GM23338 (cell line): ENCODE measurements at places on chromosomes 12 and 14. TPM values are rescaled to one million over a fixed set of nuclear protein-coding genes. Genes with fewer than 3 reads are reported as not detected.
A peak's percentile ranks its signal among the peaks of the same experiment; 100 is the strongest.

SYNDIG1L gene
- total RNA-seq = 1.6 and 2.1 TPM in 2 replicates

GRCh38 chr12:1083889-1084262, 92.9 kb downstream of the ERC1 start:
- DNase-seq = peak; percentile 43
- no peak overlapping the region for H3K4me3 ChIP-seq
- no peaks in the 10 kb centered on the region for H3K36me3 ChIP-seq
- peaks cover 26% of the 10 kb centered on the region; the same call in 1 of the 2 replicates for H3K4me1 ChIP-seq
- H3K27me3 ChIP-seq = no peaks in the 10 kb centered on the region

GRCh38 chr12:104673696-104674482, 217.1 kb downstream of the CHST11 start:
- peaks cover 21% of the 10 kb centered on the region for H3K4me1 ChIP-seq
- H3K36me3 ChIP-seq = no peaks in the 10 kb centered on the region
- no peaks in the 10 kb centered on the region for H3K27me3 ChIP-seq
- no peak for DNase-seq

DNA sequence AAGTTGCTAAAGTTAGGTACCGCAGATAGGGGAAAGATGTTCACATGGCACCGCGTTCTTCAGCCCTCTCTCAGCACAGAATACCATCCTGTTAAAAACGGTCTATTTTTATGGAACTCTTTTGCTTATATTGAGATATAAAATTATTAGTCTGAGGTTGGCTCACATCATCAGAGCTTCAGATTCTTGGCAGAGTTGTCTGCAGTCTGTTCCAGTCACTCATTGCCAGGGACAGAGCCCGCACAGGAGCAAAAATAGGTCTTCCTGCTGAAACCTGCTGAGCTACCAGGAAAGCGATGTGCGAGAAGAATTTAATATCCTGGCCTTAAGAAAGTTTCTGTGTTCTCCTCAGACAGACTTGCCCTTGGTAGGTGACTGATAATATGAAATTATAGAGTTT, 249.8 kb downstream of the VRK1 start:
- DNase-seq = no peak
- no peaks in the 10 kb centered on the region for H3K36me3 ChIP-seq
- H3K4me1 ChIP-seq = no peaks in the 10 kb centered on the region
- no peaks in the 10 kb centered on the region for H3K27me3 ChIP-seq
- no peak overlapping the region for H3K4me3 ChIP-seq

GPR84 gene
- total RNA-seq = not detected in 2 replicates

- H3K4me1 ChIP-seq = peaks cover 15% of the 10 kb centered on the region
- no peak overlapping the region for H3K27ac ChIP-seq
- H3K27me3 ChIP-seq = no peaks in the 10 kb centered on the region
- H3K4me3 ChIP-seq = no peak overlapping the region
- no peak for DNase-seq
These were observed 10.8 kb downstream of the STYX start for GRCh38 chr14:52740751-52741150.

DNA sequence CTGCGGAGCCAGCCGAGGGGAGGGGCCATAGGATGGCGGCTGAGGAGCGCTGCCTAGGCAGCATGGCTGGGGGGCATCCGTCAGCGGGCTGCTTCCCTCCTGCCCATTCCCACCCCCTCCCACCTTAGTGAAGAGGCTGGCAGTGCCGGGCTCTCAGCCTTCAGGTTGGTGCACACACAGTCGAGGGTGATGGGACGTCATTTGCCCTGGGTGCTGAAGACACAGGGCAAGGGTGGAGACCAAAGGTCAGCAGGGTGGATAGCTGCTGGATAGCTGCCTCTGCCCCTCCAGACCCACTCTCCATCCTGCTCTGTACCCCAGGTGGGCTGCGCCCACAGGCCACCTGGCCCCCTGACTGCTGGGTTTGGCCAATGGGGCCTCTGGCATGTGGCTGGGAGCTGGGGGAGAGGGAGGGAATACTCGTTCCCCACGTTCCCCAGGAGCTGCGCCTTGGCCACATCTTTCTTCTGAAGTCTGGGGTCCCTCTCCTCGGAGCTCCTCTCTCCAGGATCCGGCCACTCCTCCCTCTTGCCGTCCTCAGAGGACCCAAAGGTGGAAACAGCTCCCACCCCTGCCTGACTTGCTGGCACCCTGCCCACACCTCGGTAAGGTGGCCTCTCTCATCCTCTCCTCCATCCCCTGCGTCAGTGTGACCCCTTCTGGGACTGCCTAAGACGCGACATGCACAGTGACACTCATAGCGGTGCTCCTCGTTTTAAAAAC, 11.2 kb upstream of the CDC42BPB start:
- no peak overlapping the region for H3K4me3 ChIP-seq
- no peak overlapping the region for H3K27ac ChIP-seq
- H3K36me3 ChIP-seq = no peaks in the 10 kb centered on the region
- no peaks in the 10 kb centered on the region for H3K27me3 ChIP-seq
- no peaks in the 10 kb centered on the region for H3K4me1 ChIP-seq
- DNase-seq = no peak

DNA sequence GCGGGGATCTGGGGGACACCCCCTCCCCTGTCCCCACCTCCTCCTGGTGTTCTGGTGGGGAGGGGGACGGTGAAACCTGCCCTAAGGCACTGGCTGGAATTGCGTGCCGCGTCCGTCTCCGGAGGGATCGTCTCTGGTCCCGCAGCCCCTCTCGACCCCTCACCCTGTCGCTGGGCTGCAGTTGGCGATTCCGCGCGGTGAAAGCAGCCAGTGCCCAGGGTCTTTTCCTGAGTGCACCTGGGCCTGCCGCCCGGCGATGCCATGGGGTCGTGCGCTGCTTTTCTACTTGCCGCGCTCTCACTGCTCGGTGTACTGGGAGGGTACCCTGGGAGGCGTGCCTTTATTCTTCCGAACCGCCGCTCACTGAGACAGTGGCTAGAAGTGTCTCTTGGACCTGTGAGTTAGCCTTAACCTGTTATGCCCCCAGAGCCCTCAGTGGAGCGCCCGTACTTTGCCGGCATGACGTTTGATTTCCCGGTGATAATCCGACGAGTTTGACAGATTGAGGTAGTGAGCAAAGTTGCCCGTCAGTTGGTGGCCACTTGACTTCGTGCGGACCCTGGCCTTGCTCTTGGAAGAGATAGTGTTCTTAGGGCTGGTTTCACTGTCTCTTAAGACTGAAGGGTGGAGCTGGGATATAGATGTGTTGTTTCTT, 788 bp downstream of the SFSWAP start:
- H3K36me3 ChIP-seq = peaks cover 31% of the 10 kb centered on the region; the same call in 1 of the 2 replicates
- peak overlapping the region; percentile 98 for H3K4me3 ChIP-seq
- H3K27ac ChIP-seq = no peak overlapping the region
- peaks cover 4% of the 10 kb centered on the region; the same call in 1 of the 2 replicates for H3K4me1 ChIP-seq
- peak; percentile 17 for DNase-seq

DNA sequence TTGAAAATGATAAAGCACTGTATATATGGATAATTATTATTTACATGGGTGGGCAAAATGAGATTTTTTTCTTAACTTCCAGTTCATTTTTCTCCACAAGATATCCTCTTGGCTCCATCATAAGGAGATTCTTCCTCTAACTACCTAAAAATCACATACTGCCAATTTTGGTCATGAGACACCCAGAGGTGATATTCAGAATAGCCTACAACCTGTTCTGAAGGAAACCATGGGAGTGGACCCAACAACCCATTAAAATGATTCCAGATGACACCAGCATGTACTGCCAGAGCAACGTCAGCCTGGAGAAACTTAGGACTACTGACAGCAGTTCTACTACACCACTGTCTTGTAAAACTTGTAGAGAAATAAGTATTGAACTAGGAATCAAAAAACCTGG, 136.3 kb upstream of the TMPO start:
- H3K4me3 ChIP-seq = no peak overlapping the region
- DNase-seq = no peak
- no peaks in the 10 kb centered on the region for H3K27me3 ChIP-seq
- H3K36me3 ChIP-seq = no peaks in the 10 kb centered on the region

DNA sequence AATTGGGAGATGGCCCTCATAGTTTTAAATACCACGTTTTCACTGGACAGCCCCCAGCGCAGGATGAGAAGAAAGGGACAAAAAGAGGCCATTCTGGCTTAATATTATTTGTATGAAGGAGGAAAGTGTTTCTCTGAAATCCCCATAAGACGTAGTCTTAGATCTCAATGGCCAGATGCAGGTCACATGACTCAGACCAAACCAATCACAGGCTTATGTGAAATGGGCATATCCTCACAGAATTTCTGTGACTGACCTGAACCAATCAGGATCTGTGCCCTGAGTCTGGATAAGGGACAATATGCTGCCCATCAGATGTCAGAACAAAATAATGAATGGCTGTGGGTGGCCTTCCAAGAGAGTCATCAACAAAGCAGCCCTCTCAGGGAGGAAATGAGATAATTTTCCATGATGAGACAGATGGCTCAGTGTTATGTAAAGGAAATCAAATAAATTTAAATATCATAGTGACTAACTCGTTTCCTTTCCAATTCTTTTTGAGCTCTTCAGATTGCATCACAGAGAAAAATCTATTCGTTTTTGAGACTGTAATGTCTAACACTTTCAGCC, 1009.5 kb upstream of the TMEM132C start:
- no peaks in the 10 kb centered on the region for H3K4me1 ChIP-seq
- H3K27me3 ChIP-seq = no peaks in the 10 kb centered on the region
- H3K36me3 ChIP-seq = no peaks in the 10 kb centered on the region
- no peak overlapping the region for H3K27ac ChIP-seq
- no peak for DNase-seq

DNA sequence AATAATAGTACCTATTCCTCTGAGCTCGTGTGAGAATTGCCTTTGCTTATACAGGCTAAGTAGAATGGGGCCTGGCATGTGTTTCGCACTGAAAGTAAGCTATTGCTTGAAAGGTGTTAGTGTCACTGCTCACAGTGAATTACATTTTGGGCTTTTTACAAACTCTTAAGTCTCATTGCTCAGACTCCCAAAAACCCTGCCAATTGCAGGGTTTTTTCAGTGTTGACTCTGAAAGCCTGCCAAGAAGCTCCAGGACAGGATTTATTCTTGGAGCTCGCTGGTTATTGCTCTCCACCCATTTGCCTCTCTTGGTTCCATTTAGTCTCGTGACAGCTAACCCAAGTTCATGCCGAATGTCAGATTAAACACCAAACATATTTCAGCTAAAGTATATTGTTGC, 39.8 kb downstream of the NOPCHAP1 start:
- no peak overlapping the region for H3K4me3 ChIP-seq
- no peaks in the 10 kb centered on the region for H3K36me3 ChIP-seq
- no peak overlapping the region for H3K27ac ChIP-seq
- H3K27me3 ChIP-seq = no peaks in the 10 kb centered on the region

GRCh38 chr14:61459229-61459628, 137.8 kb downstream of the PRKCH start:
- H3K36me3 ChIP-seq = no peaks in the 10 kb centered on the region
- H3K4me3 ChIP-seq = no peak overlapping the region
- H3K4me1 ChIP-seq = peaks cover 11% of the 10 kb centered on the region
- no peaks in the 10 kb centered on the region for H3K27me3 ChIP-seq
- DNase-seq = no peak
- H3K27ac ChIP-seq = no peak overlapping the region

GRCh38 chr12:9940375-9940774, 8.2 kb upstream of the CLEC2A start:
- no peaks in the 10 kb centered on the region for H3K27me3 ChIP-seq
- H3K4me3 ChIP-seq = no peak overlapping the region
- peak; percentile 52 for DNase-seq
- H3K4me1 ChIP-seq = no peaks in the 10 kb centered on the region
- H3K27ac ChIP-seq = no peak overlapping the region

ITGB7 gene
- total RNA-seq = 0.39 TPM in 1 of 2 replicates, not detected in the other

DNA sequence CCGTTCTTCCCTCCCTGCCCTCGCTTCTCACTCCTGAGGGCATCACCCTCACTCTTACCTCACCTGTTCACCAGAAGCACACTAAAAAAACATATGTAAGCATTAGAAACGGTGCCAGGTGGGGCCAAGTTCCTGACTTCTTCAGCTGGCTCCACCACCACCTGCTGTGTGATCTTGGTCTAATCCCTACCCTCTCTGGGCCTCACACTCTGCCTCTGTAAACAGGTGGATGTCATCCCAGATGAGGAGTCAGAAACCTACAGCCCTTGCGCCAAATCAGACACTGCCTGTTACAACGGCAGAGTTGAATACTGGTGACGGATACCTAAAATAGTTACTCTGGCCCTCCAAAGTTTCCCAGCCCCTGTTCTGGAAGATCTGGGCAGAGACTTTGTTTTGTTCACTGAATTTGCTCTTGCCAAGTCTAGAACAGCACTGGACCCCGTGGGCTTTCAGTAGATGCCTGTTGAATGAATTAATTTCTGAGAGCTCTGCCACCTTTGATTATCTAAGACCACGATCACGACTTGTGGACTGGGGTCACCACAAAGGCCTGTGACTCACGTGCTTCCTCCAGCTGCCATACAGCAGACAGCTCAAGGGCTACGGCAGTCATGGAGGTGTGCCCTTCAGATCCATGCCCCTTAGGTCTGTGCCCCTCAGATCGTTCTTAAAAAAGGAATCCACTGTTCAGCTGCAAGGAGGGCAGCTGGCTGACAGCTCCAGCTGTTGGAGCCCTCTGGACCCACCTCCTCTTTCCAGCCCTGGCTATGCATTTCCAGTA, 71.9 kb downstream of the GSC start:
- DNase-seq = no peak
- no peaks in the 10 kb centered on the region; the same call in 1 of the 2 replicates for H3K4me1 ChIP-seq
- H3K36me3 ChIP-seq = no peaks in the 10 kb centered on the region
- no peak overlapping the region for H3K4me3 ChIP-seq

GRCh38 chr14:76918782-76919394, 92.7 kb downstream of the LRRC74A start:
- no peaks in the 10 kb centered on the region for H3K27me3 ChIP-seq
- H3K27ac ChIP-seq = peak overlapping the region; percentile 81
- H3K4me1 ChIP-seq = peaks cover 59% of the 10 kb centered on the region
- DNase-seq = peak; percentile 75
- no peak overlapping the region for H3K4me3 ChIP-seq

TMEM132D gene
- 4.7 and 5.3 TPM in 2 replicates for total RNA-seq

- H3K36me3 ChIP-seq = no peaks in the 10 kb centered on the region
- H3K27ac ChIP-seq = no peak overlapping the region
- H3K4me3 ChIP-seq = no peak overlapping the region
- H3K27me3 ChIP-seq = no peaks in the 10 kb centered on the region
- DNase-seq = no peak
These were observed 307.3 kb upstream of the PRKD1 start for GRCh38 chr14:30234966-30235365.

DNA sequence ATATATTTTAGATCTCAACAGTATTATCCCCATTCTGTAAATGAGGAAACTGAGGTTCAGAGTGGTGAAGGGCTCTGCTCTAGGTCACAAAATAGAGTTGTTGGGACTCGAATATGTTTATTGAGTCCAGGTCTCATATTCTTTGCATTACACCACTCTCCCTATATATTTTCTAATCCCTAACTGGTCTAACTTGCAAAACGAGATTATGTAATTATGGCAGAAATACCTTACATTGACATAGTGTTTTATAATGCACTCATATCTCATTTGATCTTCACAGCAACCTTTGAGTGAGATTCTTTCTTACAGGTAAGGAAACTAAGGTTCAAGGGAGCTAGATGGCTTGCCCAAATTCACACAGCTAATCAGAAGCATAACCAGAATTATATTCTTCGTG, 106.9 kb upstream of the LRIG3 start:
- no peak for DNase-seq
- H3K27me3 ChIP-seq = no peaks in the 10 kb centered on the region
- H3K27ac ChIP-seq = no peak overlapping the region

- no peaks in the 10 kb centered on the region for H3K27me3 ChIP-seq
- no peak for DNase-seq
- no peaks in the 10 kb centered on the region; the same call in 1 of the 2 replicates for H3K36me3 ChIP-seq
- H3K27ac ChIP-seq = no peak overlapping the region
- H3K4me1 ChIP-seq = peaks cover 14% of the 10 kb centered on the region
- no peak overlapping the region for H3K4me3 ChIP-seq
These were observed 7.8 kb downstream of the CKB start for GRCh38 chr14:103514596-103515421.

GRCh38 chr12:77999074-77999715, 168.5 kb downstream of the NAV3 start:
- DNase-seq = no peak
- H3K4me3 ChIP-seq = no peak overlapping the region
- no peaks in the 10 kb centered on the region for H3K27me3 ChIP-seq
- H3K4me1 ChIP-seq = no peaks in the 10 kb centered on the region
